Foreskin keratinocyte (primary cell): ENCODE measurements at places on chromosomes 7 and 10. TPM values are rescaled to one million over a fixed set of nuclear protein-coding genes. Genes with fewer than 3 reads are reported as not detected.

DNA sequence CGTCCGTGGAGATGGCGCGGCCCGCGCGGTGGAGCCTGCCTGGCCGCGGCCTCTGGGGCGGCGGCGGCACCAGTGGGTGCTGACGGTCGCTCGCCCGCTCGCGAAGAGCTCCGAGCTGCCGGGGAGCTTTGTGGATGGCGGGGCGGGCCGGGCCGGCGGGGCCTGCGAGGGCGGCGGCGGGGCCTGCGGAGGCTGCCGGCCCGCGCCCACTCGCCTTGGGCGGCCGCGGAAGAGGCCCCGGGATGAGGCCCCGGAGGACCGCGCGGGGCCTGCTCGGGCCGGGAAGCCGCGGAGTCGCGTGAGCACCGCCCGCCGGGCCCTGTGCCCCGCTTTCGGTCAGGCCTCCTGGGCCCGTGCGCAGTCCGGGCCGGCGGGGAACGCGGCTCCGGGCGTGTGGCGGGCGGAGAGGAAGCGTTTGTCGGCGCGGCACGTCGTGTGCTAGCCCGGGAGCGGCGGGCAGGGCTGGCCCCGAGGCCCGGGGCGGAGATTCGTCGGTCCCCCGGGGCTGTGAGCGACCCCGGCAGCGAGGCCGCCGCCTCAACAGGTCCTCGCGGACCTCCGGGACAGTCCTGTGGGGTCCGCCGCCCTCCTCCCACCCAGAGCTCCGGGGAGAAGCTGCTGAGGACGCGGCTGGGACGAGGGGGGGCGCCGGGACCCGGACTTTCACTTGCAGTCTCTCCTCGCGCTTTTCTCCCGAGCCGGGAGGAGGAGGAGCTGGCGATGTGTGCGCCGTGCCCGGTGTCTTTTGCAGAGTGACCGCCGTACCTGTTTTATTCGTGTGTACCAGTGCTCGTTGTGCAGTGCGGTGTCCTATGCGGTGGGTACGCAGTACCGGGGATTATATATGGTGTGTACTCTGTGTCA lies 578 bp downstream of the ZMYND11 start:
- peak; percentile 22 for DNase-seq

WAPL gene
- total RNA-seq, result 39.5 and 39.7 TPM in 2 replicates

DNA sequence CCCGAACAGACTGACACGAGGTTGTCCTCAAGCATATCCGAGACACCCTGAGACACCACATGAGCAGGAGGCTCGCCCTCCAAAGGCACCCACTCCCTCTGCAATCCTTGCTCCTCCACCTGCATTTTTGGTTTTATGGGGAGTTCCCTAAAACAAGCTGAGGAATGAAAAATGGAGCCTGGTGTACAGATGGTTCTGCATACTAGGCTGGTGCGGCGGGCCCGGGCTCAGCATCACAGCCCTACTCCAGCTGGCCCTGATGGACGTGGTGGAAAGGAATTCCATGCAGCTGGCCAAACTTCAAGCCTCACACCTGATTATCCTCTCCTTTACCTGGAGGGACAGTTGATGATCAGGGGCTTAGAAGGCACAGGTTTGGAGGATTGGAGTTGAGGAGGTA lies 30.3 kb upstream of the JAKMIP3 start:
- DNase-seq, result no peak

DNA sequence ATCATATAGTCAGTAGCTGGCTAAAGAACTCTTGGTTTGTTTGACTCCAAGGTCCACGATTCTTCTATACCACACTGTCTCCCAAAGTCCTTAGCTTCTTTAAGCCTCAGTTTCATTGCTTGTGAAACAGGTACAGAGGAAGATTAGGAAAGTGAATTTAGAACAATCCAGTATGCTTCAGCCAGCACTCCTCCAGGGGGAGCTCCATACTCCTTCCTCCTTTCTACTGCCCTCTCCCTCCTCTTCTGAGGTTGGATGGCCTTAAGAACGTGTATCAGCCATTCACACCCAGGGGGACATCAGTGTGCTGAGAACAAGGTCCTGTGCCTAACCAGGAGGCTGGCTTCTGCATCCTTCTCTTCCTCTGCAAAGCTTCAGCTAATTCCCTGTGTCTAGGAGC lies 54.8 kb upstream of the CALD1 start:
- peak; percentile 34 for DNase-seq

DNA sequence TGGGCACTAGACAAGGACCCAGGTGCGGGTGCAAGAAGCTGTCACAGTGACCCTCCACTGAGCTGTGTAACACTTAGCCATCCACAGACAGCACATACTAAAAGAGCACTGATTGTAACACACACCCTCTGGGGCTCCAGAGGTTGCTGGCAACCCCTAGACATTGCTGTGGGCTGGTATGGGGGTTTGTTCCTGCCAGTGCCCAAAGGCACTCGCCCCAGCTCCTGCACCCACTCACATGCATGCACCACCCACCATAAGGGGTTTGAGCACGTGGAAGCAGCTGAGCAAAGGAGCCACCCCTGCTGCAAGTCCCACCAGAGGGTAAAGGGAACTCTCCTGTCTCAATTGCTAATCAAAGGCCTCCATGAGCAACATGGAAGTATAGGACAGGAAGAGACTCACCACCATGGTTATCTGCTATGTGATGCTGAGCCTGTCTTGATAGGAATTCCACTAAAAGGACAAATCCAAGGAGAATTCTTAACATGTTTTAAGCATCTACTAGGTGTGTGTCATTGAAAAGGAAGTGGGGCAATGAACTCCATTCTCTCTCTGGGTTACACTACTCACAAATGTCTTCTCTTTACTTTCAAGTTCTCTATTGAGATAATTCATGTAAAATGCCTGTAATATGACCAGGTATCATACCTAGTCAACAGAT lies 103.1 kb downstream of the GFRA1 start:
- DNase-seq, result no peak

DNA sequence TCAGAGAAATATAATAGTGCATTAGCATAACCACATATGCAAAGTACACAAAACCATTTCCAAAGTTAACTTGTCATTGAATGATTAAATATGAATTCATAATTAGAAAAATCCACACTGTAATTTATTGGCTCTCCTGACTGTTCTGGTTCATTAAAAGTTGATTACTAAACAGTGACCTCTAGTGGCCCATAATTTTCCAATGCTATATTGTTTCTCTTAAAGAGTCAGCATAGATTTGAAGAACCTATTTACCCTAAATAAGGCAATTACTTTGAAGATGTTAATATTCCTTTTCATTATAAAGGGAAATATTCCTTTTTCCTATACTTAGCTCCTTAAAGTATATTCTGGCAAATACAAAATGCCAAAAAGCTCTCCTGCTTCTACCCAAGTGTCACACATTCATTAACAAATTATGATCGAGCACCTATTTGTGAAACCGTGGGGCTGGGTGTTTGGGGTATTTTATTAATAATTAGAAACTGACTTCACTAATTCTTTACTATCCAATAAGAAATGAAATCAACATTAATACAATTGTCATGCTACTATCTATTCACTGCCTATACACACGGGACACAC lies 86.2 kb downstream of the HIBADH start:
- peak; percentile 24 for DNase-seq

GRCh38 chr10:24912215-24912614 lies 40.2 kb downstream of the PRTFDC1 start:
- DNase-seq, result peak; percentile 65

GRCh38 chr7:112080978-112081377 lies 125.2 kb downstream of the DOCK4 start:
- no peak for DNase-seq
